ENCODE measurements at places on chromosomes 6 and 20.

DNA sequence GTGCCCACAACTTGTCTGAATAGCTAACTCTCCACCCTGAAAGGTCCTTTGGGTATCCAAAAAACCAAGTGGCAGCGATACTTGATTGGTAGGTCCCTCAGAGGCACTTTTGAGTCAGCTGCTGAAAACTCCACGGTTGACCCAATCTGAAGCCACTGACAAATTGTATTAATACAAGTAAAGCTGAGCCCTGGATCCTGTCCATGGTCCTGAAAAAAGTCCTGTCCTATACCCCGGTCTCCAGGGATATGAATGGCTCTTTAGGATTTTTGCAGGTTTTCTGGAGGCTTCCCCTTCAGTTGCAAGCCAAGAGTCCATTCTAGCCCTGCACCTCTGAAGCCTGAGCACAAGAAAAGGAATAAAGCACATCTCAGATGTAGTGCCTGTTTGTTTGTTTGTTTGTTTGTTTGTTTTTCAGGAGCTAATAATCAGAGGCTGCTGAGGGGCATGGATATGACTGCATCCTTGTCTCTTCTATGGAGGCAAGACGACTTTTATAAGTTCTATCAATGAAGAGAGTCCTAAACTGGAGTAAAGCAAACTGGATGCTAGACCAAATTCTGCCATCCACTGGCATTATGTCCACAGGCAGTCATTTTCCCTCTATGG lies 1.7 kb upstream of the SLC12A5 start:
- DNase-seq, result no peak

DNA sequence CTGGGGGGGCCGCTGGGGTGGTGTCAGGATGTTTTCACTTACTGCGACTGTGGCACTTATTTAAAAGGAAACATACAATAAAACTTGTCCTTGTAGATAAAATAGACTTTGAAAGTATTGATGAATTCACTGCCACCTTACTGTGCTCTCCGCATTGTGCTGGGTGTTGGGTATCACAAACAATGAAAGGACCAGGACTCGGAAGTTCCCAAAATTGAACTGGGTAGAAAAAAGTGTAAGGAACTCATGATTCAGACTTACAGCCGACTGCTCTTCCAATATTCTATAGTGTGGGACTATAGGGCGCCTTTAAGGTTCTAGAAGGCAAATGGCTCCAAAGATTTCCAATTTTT lies 32.1 kb upstream of the ID4 start:
- DNase-seq, result no peak

DNA sequence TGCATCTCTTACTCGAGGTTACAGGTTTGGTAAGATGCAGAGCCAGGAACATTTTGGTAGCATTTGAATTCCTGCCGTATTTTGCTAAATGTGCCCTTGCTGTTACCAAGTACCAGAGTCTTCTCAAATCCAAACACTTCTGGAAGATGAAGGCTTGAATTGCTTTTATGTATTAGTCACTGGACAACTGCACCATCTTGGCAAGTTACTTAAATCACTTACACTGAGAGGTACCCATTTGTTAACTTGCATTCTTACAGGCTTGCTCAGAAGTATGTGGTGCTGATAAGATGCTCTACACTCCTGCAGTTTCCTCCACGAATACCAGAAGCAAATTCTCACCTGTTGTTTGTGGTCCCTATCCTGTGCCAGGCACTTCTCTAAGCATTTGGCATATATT lies 12.7 kb downstream of the IL22RA2 start:
- DNase-seq, result no peak

- DNase-seq, result no peak
These were observed 771.2 kb upstream of the GJE1 start for GRCh38 chr6:141361559-141361958.

DNA sequence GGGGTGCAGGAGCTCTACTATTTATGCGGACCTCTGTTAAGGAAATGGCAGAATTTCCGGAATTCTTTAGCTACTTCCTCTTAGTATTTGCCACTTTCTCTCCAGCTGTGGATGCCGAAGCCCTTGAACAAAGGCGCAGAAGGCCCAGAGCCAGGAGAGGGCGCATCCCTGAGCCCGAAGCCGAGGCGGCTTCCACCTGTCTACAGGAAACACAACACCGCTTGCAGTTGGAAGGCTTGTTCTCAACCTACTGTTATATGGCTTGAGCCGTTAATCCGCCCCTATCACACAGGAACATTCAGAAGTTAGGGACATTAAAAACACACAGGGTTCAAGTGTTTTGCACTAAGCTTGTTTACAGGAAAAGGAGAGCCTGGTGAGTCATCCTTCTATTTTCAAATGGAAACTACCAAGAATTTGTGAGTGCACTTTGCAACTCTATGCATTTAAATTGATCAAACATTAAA lies 417.1 kb downstream of the BCKDHB start:
- DNase-seq, result no peak

- DNase-seq, result no peak
These were observed 57.3 kb upstream of the LAMP5 start for GRCh38 chr20:9457136-9457535.

GRCh38 chr6:132401618-132402285 lies 477 bp upstream of the MOXD1 start:
- no peak for DNase-seq

- DNase-seq, result no peak
These were observed 8.2 kb upstream of the LY86 start for GRCh38 chr6:6580225-6580856.
